ENCODE measurements at places on chromosomes 3 and 15.

- DNase-seq: no peak
Observed at GRCh38 chr3:168782193-168782592, 686.5 kb upstream of the GOLIM4 start.

DNA sequence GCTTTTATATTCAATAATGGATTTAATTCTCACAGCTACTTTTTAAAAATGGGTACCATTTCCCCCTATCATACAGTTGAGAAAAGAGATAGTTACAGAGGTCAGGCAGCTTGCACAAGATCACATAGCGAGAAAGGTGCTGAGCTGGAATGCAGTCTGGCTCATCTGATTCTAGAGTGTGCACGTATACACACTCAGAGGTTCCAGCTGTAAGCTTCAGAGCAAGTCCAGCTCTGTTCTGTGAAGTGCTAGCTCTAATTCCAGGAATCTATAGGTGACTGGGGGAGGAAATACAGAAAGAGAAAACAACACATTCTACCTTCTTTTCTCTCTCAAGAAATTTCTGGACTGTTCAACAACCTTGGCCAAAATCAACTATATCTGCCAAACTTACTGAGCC, 318.7 kb downstream of the FOXP1 start:
- no peak for DNase-seq

DNA sequence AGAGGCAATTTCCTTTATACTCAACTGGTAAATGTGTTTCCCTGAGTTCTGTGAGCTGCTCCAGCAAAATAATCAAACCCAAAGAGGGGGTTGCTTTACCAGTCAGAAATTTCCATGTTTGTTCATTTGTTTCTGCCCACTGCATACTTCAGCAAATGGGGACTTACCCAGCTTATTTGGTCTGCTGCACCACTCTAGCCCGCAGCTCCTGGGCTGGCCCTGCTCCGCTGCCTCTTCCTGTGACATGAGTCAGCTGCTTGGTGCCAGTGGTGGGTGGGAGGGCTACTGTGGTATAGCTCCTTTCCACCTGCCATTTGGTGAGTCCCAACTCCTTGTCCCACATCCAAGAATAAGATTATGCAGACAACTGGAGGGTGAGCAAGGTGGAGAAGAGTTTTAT, 644.2 kb downstream of the MCTP2 start:
- DNase-seq: peak; percentile 5

DNA sequence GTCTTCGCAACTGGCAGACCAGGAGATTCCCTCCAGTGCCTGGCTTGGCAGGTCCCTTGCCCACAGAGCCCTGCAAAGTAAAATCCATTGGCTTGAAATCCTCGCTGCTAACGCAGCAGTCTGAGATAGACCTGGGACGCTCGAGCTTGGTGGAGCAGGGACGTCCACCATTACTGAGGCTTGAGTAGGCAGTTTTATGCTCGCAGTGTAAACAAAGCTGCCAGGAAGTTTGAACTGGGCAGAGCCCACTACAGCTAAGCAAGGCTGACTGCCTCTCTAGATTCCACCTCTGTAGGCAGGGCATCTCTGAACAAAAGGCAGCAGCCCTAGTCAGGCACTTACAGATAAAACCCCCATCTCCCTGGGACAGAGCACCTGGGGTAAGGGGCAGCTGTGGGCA, 205.0 kb upstream of the MME start:
- DNase-seq: no peak

DNA sequence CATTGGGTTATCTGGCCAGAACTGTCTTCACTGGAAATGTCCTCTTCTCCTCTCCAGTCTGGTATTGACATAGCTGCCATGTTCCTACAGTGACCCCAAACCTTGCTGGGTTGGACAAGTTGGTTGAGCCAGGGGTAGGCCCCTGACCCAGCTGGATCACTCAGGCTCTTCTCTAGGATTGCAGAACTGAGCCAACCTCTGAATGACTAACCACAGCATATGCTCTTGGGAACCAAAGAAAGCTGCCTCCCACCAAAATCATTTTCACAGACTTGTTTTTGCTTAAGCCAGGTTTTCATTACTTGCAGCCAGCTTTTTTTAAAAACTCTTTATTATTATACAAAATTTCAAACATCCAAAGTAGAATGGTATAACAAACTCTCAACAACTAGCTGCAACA, 41.4 kb downstream of the FSIP1 start:
- DNase-seq: no peak
